Midbrain (tissue), 1 donor: ENCODE measurements at places on chromosomes 2 and 18.

- DNase-seq: no peak
These were observed 363.1 kb downstream of the LRP1B start for GRCh38 chr2:141767691-141768090.

- DNase-seq: no peak
These were observed 87.1 kb downstream of the TSHZ1 start for GRCh38 chr18:75297731-75298130.

DNA sequence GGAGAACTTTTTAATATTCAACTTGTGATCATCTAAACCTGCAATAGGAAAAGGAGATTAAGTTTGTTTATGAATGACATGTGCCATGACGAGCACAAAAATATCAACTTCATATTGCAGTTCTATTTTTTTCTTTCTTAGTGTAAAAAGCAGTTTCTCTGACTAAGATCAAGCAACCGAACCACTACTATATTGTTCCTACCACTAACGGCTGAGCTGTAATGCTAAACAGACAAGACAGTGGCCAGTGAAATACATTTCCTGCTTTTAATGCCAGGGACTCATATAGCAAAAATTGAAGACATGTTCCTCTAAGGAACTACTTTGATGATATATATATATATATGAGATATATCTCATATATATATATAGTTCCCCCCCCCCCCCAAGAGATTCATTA lies 1705.6 kb upstream of the TMEFF2 start:
- no peak for DNase-seq

DNA sequence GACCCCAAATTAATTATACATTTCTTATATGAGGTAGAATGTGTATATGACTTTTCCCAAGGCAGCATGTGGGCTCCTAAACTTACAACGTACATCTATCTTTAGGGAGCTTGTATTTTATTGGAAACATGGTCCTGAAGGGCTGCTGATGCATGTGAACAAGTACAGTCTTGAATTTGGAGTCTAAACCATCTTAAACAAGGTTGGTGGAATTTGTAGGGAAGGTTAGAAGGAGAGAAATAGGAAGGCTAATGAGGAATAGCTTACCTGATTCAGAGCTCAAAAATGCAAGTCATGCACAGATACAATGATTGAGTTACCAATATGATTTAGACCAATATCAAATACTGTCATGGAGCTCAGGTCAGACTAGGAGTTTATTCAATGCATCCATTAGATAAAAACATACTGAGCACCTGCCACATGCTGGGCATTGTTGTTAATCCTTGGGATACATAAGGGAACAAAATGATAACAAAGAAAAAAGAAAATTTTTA lies 458.6 kb upstream of the ETAA1 start:
- DNase-seq: no peak

DNA sequence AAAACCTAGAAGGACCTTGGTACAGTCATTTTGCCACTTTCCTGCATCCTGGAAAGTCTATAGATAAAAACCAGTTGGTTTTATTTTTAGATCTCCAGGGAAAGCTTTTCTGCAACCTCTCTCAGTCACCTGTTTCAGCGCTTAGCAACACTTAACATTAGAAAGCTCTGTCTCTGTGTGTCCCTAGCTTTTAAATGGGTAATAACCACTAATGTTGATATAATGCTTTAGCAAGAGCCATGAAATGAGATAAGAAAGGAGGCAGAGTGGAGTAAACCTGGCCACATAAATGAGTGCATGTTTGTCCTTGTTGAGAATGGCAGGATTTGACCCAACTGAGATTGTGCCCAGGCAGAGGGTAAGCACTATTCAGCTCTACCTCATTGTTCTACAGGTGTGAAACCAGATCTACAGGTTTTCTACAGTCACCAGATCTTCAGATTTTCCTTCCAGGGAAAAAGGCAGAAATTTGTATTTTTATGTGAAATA lies 44.8 kb downstream of the MARCHF4 start:
- DNase-seq: no peak

- no peak for DNase-seq
These were observed 561.9 kb downstream of the GALR1 start for GRCh38 chr18:77811503-77811902.

DNA sequence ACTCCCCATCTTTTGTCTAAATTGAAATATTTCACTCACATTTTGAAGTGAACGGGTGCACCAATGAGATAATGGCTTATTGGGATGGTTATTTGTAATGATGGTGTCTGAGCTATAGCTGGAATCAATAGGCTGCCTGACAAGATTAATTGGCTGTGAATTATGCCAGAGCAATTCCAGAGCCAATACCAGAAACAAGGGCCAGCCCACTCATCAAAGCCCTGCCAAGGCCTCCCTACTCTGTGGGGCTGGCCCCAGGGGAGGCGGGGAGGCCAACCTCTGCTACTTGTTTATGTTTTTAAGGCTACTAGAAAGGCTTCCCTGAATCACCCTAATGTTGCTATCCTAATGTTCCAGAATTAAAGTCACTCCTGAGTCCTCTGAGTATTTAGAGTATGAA lies 29.1 kb upstream of the NEMP2 start:
- DNase-seq: no peak

- DNase-seq: no peak
These were observed 50.1 kb downstream of the MAP2 start for GRCh38 chr2:209473930-209474419.

- DNase-seq: no peak
These were observed 78.6 kb upstream of the MAP3K20 start for GRCh38 chr2:172997031-172997430.

DNA sequence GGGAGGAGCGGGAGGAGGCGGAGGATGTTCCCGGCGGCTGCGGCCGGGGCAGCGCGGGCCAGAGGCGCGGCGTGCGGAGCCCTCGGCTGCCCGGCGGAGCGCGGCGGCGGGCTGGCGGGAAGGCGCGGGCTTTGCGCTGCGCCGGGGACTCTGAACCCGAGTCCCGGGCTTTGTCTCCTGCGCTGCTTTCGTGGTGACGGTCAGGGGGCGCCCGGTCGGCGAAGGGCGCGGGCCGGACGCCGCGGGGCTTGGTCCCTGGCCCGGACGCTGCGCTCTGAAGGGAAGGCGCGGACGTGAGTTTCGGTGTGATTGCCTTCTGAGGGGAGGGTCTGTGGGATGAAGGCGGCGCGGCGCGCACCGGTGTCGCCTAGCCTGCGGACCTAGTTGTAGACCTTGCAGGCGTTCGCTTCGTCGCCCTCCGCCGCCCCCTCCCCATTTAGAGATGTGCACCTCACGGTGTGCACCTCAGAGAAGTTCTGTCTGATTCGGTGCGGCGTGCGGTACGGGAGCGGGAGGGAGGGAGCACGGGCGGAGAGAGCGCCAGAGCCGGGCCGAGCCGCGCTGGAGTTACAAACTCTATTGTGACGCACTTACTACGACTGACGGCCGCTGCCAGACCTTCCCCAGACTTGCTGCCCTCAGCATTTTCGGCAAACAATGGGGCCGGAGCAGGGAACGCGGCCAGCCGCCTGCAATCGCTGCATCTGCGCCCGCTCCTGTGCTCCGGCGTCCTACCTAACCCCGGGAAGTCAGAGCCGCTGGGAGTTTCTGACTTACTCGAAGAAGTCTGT lies 2.1 kb downstream of the BCL2L11 start:
- peak; percentile 72 for DNase-seq

- DNase-seq: peak; percentile 36
These were observed 244.9 kb downstream of the LOXHD1 start for GRCh38 chr18:46411867-46412690.

DNA sequence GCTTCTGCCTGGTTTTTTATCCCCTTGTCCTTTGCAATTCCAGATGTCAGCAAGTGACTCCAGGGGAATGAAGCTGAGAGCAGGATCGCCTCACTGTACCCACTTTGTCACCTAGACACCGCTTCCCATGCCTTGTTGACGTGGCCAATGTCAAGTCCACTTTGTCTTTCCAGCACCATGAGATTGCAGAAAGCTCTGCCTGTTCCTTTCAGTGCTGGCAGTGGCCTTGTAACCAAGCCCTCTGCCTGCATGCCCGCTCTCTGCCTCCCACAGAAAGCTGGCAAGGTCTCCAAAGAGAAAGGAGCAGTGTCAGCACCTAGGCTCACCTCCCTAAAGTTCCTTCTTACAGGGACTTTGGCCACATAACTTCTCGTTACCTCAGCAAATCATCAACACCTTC lies 282.2 kb upstream of the ST6GAL2 start:
- no peak for DNase-seq

DNA sequence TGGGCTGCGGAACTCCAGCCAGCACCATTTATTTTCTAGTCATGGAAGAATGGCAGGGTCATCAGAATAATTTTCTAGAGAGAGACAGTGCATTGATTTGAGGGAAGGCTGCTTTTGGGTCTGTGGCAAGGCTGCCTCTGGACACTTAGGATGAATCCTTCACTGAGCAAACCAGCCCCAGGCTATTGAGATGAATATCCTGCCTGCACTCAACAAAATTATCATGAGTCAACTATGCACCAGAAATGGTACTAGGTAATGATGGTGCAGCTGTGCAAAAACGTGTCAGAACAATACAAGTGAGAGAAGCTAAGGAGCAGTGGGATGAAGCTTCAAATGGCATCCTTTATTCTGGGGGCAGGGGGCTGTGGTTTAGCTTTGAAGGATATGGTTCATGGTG lies 115.8 kb downstream of the SPHKAP start:
- DNase-seq: no peak

- DNase-seq: no peak
These were observed 129.3 kb downstream of the PRKCE start for GRCh38 chr2:45780541-45781463.

DNA sequence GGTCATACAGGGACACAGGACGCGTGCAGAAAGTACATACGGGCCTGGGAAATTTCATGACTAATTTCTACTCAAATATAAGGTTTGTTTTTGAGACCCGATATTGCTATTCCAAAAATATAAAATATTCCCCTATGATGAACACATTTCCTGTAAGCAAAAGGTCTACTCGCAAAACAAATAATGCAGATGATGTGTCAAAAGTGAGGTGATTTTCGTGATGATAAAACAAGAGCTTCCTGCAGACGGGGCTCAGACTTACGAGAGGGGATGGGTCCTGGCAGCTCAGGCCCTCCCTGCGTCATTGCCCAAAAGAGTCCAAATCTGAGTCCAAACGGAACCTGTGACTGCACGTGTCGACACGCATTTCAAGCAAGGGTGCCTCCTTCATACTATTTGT lies 62.7 kb downstream of the MBP start:
- no peak for DNase-seq

- no peak for DNase-seq
These were observed 66.5 kb downstream of the KCTD18 start for GRCh38 chr2:200443376-200443775.

- peak; percentile 35 for DNase-seq
These were observed 1.3 kb upstream of the ACKR3 start for GRCh38 chr2:236568068-236568921.

DNA sequence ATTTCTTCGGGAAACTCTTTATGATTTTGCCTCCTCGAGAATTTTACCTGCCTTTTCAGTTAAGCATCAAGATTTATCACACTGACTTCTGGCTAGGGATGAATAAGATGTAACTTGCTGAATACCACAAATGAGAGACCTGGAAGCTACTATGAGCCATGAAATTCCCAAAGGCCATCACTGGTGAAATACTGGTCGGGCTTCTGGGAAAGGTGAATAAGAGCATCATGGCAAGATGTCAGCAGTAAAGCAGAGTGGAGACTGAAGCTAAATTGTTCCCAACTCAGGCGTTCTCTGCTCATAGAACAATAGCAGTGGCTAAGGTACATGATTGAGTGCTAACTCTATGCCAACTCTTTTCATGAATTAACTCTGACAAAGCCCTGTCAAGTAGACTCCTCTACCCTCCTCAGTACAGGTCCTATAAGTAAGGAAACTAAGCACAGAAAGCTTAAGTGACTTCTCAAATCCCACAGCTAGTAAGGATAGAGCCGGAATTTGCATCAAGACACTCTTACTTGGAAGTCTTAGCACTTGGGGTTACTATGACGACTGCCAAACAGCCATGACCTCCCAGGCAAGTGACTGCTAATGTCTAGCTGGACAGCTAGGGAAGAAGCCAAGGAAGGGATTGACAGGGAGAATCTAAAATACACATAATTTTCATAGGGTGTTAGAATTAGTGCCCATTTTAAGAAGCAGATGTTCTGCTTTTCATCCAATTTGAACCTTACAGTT lies 22.7 kb upstream of the DSC3 start:
- DNase-seq: no peak

DNA sequence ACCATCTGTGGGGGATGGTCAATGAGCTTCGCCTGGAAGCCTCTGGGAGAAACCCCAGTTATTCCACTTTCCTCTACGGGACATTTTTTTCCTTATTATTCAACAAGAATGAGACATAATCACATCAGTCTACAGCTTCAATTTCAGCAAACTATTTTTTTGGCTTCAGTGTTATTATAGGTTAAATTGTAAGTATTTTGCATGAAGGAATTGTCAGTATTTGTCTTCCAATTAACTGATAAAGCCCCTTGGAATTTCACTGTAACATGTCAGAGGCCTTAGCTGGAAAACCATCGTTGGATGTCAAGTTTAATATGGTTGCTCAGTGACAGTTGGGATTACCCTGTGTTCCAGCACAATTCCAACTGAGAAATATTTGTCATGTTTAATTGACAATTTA lies 480.9 kb upstream of the CHST9 start:
- DNase-seq: no peak

DNA sequence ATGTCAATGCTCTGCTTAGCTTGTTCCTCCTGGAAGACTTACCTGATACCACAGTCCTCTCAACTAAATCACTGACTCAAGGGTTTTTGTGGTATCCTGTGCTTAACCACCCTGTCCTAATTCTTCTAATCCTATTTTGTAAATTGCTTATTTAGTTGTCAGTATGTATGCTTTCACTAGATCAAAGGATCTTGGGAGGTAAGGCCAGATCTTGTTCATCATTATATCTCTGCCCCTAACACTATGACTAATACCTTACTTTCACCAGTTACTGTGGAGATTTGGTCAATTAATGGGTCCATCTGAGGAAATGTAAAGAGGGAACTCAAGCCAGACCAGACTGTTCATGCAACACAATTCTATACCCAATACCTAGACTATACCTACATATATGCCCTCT lies 203.2 kb downstream of the GULP1 start:
- no peak for DNase-seq

- no peak for DNase-seq
These were observed 2.2 kb upstream of the MAPRE2 start for GRCh38 chr18:35038881-35039491.

DNA sequence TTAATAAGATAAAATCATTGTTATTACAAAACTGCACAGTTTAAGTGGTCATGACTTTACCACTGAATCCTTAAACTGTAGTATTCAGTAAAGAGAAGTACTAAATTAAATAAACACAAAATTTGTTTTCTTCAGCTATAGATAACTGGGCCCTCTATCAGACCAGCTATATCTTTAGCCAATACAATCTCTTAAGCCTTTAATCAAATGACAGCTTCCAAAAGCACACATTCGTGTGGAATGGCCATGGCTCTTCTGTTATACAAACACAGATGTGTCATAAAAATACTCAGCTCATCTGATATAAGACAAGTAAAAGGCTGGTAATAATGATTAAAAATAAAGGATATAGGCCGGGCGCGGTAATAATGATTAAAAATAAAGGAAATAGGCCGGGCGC lies 57.6 kb upstream of the CDKL4 start:
- no peak for DNase-seq
